GM12878 (cell line): ENCODE measurements at places on chromosomes 11 and 22. TPM values are rescaled to one million over a fixed set of nuclear protein-coding genes. Genes with fewer than 3 reads are reported as not detected.

MRPL48 gene
- 42.2 and 50.6 TPM in 2 replicates for total RNA-seq

- DNase-seq = no peak
Measured at GRCh38 chr11:25441421-25441820, 890.5 kb upstream of the ANO3 start.

- no peak for DNase-seq
Measured at GRCh38 chr11:78832226-78832947, 257.7 kb upstream of the NARS2 start.

GRCh38 chr11:95680169-95680929 lies 109.2 kb downstream of the FAM76B start:
- no peak for DNase-seq

PATE2 gene
- not detected in 2 replicates for total RNA-seq
